ENCODE measurements at places on chromosomes 4 and X.

GRCh38 chr4:13670456-13671160 is 43.1 kb upstream of the BOD1L1 start:
- no peak for DNase-seq

- no peak for DNase-seq
These were observed 724.3 kb downstream of the ARAP2 start for GRCh38 chr4:35520059-35520458.

DNA sequence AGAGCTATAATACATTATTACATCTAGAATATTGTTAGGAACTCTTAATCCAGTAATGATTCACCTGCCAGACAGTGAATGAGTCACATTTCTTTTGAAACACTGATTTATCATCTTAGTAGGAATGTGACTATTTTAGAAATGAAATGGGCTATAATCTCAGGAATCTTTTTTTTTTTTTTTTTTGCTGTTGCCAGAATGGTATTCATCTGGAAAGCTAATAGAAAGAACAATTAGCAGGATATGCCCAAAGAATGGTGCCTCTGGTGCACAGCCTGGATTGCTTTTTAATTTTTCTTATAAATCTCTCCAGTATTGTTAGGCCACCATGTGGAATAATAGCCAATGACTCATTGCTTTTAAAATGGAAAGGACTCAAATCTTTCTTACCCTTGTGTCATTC is 181.1 kb upstream of the SMIM31 start:
- no peak for DNase-seq

- DNase-seq = no peak
These were observed 2.2 kb upstream of the CLDN2 start for GRCh38 chrX:106917830-106918500.

DNA sequence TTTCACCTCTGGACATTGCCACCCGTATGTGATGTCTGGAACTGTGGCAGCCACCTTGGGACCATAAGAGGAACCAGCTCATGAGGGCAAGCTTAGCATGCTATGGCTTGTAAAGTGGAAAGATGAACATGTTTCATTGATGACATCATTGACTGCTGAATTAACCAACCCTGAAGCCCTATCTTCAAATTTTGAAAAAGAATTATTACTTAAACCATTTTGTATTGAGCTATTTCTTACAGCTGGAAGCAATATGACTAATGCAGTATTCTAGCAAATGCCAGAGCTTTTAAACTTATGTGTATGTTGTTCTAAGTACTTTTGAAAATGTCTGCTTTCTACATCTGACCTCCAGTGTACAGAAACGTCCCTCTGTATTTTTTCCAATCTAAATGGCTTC is 18.1 kb downstream of the GUCY2F start:
- DNase-seq = no peak

GRCh38 chr4:101155945-101156344 is 191.4 kb downstream of the PPP3CA start:
- DNase-seq = no peak

- DNase-seq = no peak
These were observed 196.2 kb downstream of the SNCA start for GRCh38 chr4:89640620-89641366.

DNA sequence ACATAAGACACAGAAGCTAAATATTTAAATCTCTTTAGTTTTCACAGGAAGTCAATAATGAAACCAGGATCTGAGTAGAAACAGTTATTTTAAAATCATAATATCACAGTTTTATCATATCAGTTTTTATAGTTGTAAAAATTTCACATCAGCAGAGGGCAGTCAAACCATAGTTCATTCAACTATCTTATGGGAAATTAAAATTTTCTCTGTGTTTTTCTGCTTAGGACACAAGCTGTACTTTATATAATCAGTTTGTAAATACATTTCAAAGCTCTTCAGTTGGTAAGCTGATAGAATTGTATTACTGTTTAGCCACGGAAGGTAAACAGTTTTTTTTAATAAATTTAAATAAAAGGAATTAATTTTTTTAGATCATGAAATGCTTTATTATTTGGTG is 204.8 kb upstream of the NUDT6 start:
- no peak for DNase-seq

DNA sequence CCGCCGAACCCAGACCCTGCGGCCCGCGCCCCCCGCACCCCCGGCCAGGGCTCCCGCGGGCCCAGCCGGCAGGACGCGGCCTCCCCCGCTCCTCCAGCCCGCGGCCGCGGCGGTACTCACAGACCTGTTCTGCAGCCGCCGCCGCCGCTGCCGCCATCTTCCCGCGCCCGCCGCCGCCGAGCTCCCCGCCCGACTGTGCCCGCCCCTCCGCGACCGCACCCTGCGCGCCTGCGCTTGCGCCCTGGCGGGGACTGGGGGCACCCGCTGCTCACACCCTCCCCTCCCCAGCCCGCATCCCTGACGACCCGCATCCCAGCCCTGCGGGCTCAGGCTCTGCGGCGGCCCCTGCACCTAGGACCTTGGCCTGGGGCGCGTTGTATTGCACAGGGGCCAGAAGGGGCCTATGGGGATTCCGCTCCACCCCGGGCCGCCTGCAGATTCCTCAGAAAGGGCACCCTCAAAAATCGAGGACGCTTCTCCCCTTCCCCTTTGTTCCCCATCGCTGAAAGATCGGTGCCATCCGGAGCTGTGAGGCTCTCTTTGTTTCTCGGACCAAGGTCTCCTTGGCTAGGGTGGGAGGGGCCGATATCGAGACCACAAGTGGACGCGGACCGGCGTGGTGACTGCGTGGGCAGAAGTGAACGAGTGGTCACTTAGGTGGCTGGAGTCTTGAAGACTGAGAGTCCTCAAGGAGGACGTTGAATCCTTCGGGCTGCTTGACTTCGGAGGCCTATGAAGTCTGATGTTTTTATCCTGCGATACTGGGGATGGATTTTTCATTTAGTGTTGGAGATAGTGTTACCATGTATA is at the start of gene SGCB:
SGCB (minus strand) TSS at position 197 of the 810 bp plus-strand sequence; CDS start at position 157, 40 bp downstream.
- DNase-seq = peak; percentile 51

- no peak for DNase-seq
These were observed 2320.1 kb downstream of the ARAP2 start for GRCh38 chr4:33924239-33924638.

DNA sequence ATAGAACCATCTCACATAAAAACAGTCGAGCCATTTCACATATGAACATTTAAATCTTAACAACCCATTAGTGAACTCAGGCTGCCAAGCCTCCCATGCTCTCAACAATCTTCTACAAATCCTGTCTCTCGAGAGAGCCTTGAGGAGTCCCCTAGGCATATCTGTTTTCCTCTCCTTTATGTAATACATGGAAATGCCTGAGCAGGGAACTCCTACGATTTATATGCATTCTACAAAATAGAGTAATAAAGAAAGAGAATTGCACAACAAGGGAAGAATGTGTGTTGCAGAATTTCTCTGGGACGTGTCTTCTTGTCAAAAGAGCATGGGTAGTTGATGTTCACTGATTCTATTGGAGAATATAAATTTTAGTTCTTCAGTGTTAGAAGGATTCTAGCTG is 101.8 kb upstream of the VCX2 start:
- no peak for DNase-seq

GRCh38 chrX:35090801-35091200 is 148.2 kb downstream of the FAM47B start:
- no peak for DNase-seq

GRCh38 chr4:135371137-135371536 is 1169.5 kb upstream of the PABPC4L start:
- no peak for DNase-seq

DNA sequence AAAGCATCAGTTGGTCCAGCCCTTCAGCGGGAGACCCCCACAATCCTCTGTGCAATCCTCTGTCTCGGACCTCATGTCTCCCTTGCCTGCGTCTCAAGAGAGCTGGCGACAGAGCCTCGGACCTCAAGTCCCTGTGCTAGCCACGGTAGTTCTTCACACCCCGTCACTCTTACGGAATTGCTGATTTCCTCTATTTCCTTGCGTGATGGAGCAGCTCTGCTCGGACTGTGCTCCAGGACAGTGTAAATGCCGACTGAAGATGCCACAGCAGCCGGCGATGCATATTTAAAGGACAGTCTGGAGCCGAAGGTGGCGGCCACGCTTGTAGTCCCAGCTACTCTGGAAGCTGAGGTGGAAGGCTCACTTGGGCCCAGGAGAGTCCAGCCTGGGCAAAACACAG is 1.9 kb downstream of the GRK4 start:
- DNase-seq = no peak

- DNase-seq = no peak
These were observed 38.5 kb upstream of the ETDA start for GRCh38 chrX:135213200-135213844.

GRCh38 chr4:127134490-127134889 is 498.3 kb upstream of the INTU start:
- no peak for DNase-seq

DNA sequence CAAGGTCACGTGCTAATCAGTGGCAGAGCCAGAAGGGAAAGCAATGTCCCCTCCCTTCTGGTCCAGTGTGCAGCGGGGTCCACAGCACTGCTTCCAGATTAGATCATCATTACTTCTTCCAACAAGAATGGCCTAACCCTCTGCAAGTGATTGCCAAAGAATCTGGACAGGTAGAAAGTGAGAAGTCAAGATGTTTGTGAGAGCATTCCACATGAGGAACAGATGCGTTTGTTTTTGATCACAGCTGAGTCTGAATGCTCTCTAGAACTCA is 147.7 kb downstream of the SHROOM3 start:
- DNase-seq = no peak

GRCh38 chr4:22456291-22456690 is 59.6 kb downstream of the ADGRA3 start:
- DNase-seq = no peak

DNA sequence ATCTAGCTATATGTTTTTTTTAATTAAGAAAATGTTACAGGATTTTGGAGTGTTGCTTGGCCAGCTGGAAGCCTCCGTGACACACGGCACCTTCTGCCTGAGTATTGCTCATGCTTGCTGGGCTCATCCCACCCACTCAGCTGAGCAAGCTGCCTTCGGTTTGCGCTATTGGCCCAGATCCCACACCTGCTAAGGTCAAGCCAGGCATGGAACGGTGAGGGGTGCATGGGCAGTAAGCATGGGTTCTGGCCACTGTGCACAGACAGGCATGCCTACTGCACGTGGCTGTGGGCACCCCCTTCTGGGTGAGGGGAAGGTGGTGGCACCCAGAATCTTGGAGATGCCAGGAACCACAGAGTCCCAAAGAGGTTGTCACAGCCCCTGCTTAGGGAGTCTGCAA is 1178.4 kb upstream of the PCDH7 start:
- no peak for DNase-seq

DNA sequence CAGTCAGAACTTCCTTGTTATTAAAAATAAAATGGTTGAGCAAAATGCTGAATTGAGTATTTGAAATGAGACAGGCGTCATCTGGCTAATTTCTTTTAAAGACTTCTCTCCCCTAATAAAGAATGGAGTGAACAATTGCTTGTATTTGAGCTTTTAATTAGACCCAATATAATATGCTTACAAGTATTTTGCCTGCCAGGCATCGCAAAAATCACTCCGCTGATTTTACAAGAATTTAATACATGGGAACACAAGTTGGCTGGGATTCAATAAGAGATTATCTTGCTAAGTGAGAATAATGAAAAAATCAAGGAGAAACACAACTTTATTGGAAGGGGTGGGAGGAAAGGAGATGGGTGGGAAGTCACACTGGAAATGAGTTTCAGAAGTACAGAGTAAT is 52.3 kb downstream of the KLF3 start:
- no peak for DNase-seq
